ENCODE measurements at places on chromosomes 3 and 15.
A peak's percentile ranks its signal among the peaks of the same experiment; 100 is the strongest.

GRCh38 chr3:35422836-35423601, 216.3 kb upstream of the ARPP21 start:
- DNase-seq = no peak

- DNase-seq = no peak
Measured at GRCh38 chr15:73569361-73569760, 63.8 kb downstream of the NPTN start.

- no peak for DNase-seq
Measured at GRCh38 chr3:196706327-196706726, 5.7 kb downstream of the CEP19 start.

DNA sequence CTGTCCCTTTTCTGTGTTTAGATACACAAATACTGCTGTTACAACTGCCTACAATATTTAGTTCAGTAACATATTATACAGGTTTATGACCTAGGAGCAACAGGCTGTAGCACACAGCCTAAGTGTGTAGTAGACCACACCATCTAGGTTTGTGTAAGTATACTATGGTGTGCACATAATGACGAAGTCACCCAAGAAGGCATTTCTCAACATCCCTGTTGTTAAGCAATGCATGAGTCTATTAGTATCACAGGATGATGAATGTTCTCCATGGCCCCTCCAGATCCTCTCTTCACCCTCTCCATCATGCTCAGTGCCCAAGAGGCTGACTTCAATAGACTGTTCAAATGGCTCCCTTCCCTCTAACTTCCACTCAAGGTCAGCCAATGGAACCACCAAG, 14.6 kb upstream of the SEC62 start:
- no peak for DNase-seq

- no peak for DNase-seq
Measured at GRCh38 chr15:64746921-64747320, 28.5 kb downstream of the RBPMS2 start.

DNA sequence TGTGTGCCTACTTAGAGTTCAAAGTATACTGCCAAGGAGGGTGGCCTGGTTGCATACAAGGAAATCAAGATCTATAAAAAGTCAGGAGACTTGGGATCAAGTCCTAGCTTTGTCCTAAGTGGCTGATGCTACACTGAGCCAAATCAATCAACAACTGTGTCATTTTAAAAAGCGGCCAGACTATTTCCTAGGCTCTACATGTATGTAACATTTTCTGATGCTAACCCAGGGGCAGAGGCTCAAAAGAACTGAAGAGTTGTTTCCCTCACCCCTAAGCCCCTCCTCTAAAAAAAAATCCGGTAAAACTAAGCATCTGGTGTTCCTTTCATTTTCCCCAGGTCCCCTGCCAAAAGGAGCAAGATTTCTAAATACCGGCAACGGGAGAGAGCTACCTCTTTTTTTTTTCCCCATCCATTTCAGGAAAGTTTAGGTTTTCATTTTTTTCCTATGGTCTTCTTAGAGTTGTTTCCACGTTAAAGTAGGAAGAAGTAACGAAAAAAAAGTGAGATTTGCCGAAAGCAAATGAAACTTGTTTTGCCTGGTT, 18.8 kb upstream of the CHD2 start:
- DNase-seq = peak; percentile 84

- DNase-seq = no peak
Measured at GRCh38 chr3:49942651-49943050, 2.7 kb downstream of the RBM6 start.

- no peak for DNase-seq
Measured at GRCh38 chr15:62087671-62088352, 21.0 kb downstream of the C2CD4A start.

DNA sequence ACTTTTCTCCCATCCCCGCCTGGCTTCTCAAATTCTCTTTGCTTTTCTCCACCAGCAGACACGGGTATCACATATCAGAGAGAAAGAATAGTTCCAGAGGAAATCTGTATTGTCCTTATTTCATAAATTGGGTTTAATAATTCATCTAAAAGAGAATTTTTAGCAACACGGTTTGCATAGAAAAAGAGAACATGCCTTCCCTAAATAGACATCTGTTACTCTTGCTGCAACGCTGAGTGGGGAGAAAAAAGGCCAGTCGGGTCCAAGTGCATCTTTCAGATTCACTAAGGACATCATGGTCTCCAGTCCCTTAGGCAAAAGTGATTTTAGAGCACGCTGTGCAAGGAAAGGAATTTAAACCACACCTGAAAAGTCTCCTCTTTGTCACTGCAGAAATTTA, 201.3 kb downstream of the ABHD5 start:
- no peak for DNase-seq

Measured in hindlimb muscle (tissue), 1 donor.